Stimulated activated CD8-positive, alpha-beta memory T cell treated with anti-CD3 and anti-CD28 coated beads, Interleukin-4, amount 100 ng/mL, for 1 hour (primary cell): ENCODE measurements at places on chromosomes 1 and 21.

GRCh38 chr1:85019994-85020393 lies 23.1 kb upstream of the MCOLN2 start:
- DNase-seq: no peak

- DNase-seq: no peak
These were observed 2.8 kb downstream of the SRARP start for GRCh38 chr1:16006552-16007485.

GRCh38 chr1:8394456-8395321 lies 76.8 kb downstream of the SLC45A1 start:
- no peak for DNase-seq

GRCh38 chr1:32636914-32637645 lies 13.3 kb downstream of the ZBTB8OS start:
- DNase-seq: no peak

DNA sequence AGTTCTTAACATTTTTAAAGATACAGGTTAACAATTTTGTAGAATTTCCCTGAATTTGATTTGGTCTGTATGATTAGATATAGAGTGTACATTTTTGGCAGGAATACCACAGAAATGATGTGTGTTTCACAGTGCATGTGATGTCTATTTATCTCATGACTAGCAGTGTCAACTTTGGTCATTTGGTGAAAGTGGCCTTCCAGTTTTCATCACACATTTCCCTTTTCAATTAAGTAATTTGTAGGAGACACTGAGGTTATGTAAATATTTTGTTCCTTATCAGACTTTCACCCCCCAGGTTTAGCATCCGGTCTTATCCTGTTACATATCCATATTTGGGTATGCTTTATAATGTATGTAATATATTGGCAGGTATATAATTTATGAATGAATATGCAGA lies 41.8 kb downstream of the MAP3K7CL start:
- DNase-seq: no peak

DNA sequence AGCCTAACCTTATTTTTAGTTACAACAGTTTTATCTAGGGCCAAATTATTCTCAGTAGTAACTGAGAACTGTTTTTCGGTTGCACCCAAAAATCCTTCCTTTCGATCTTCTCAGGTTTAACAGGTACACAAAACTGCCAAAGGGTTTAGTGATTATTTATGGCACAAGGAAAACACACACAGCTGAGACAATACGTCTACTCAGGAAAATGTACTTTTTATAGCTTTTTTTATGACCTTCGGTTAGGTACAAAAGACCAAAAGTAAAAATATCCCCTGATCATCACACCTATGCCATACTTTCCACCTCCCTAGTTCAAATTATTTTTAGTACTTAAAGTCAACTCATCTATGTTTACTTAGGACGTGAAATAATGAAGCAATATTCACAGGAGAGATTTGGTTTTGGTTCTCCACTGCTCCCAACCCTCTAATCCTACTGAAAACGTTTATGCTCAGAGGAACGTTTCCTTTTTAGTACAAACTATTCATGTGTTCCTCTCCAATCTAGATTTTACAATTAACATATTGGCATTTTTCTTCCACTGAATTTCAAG lies 48.7 kb downstream of the TTLL7 start:
- DNase-seq: no peak

GRCh38 chr21:37704751-37705150 lies 211.5 kb downstream of the KCNJ6 start:
- no peak for DNase-seq

DNA sequence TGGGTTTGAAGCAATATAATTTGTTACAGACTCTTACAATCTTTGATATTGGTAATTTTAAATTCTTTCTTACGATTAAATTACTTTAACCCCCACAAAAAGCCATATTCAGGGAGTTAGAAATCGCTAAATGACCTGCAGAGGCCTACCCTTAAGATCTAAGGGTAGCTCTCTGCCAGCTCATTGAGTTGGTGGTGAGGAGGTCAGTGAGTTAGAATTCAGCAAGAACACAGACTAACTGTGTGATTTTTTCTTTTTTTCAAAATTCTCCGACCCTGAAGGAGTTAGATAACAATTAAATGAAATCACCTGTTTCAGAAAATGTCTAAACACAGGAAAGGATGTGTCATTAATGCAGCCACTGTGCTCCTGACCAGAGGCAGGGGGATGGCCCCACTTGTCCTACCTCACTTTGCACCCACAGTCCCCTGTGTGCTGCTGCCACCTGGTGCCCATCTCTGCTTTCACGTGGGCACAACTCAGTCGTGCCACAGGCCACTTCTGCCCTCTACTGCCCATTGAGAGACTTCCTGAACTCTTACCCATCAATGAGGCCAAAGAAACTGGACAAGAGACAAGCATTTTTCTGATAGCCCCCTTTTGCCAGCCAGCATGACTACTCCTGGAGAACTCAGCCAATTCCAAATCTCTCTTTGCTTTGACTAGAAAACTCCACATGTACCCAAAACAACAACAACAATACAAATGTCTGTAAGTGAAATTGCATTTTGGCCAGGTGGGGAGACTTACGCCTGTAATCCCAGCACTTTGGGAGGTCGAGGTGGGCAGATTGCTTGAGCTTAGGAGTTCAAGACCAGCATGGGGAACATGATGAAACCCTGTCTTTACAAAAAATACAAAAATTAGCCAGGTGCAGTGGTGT lies 8.4 kb downstream of the CFAP45 start:
- peak; percentile 65 for DNase-seq

GRCh38 chr1:1259951-1260600 lies 13.6 kb upstream of the C1QTNF12 start:
- DNase-seq: no peak
